Ovary (tissue), 10 donors: ENCODE measurements at places on chromosomes 6 and 20. TPM values are rescaled to one million over a fixed set of nuclear protein-coding genes. Genes with fewer than 3 reads are reported as not detected.

The SLC4A11 gene
- 0.55 TPM for polyA plus RNA-seq

The C6orf141 gene
- 5.2 TPM for polyA plus RNA-seq

The ANKRD6 gene
- 14.7 TPM for polyA plus RNA-seq

The RNGTT gene
- 3.9 TPM for polyA plus RNA-seq

The PLEKHG1 gene
- 5.3 TPM for polyA plus RNA-seq

The CDH26 gene
- polyA plus RNA-seq, result 0.22 TPM

The CYB5R4 gene
- 3.8 TPM for polyA plus RNA-seq

The CD2AP gene
- polyA plus RNA-seq, result 10.1 TPM

The GRM1 gene
- 0.02 TPM for polyA plus RNA-seq

The GNRH2 gene
- polyA plus RNA-seq, result 2.2 TPM

The RIPOR3 gene
- polyA plus RNA-seq, result 9.6 TPM

The TNNC2 gene
- polyA plus RNA-seq, result 3.6 TPM
